ENCODE measurements at places on chromosomes 2 and 18.

GRCh38 chr18:61946449-61946848 lies 53.6 kb upstream of the RNF152 start:
- no peak for DNase-seq

GRCh38 chr2:100624536-100624935 lies 61.7 kb downstream of the PDCL3 start:
- DNase-seq = no peak

DNA sequence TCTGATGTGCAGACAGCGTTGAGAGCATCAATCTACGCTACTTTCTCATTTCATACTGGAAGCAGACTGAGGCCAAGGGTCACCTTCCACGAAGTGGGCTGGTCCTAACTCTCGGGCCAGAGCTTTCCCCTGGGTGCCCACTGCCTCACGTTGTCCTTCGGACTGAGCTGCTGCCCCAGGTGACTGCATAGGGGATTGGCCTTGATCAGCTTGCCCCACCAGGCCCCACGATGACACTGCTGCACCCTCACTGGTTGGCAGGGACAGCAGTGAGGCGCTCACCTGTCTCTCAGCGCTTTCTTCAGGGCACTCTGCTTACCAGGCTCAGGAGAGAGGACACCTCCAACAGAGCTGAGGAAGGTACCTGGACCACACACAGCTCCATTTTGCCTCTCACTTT lies 47.3 kb downstream of the CABLES1 start:
- DNase-seq = no peak

DNA sequence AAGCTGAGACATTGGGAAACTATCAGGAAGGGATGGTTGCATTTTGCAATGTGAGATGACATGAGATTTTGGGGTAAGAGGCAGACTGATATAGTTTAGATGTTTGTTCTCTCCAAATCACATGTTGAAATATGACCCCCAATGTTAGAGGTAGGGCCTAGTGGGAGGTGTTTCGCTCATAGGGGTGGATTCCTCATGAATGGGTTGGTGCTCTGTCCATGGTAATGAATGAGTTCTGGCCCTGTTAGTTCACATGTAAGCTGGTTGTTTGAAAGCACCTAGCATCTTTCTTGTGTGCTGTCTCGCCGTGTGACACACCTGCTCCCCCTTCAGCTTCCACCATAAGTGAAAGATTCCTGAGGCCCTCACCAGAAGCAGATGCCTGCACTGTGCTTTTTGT lies 37.7 kb downstream of the TPRKB start:
- DNase-seq = no peak

GRCh38 chr2:218882866-218883366 lies 2.3 kb downstream of the WNT10A start:
- DNase-seq = no peak

- no peak for DNase-seq
These were observed 47.7 kb upstream of the MAL start for GRCh38 chr2:94977826-94978225.

DNA sequence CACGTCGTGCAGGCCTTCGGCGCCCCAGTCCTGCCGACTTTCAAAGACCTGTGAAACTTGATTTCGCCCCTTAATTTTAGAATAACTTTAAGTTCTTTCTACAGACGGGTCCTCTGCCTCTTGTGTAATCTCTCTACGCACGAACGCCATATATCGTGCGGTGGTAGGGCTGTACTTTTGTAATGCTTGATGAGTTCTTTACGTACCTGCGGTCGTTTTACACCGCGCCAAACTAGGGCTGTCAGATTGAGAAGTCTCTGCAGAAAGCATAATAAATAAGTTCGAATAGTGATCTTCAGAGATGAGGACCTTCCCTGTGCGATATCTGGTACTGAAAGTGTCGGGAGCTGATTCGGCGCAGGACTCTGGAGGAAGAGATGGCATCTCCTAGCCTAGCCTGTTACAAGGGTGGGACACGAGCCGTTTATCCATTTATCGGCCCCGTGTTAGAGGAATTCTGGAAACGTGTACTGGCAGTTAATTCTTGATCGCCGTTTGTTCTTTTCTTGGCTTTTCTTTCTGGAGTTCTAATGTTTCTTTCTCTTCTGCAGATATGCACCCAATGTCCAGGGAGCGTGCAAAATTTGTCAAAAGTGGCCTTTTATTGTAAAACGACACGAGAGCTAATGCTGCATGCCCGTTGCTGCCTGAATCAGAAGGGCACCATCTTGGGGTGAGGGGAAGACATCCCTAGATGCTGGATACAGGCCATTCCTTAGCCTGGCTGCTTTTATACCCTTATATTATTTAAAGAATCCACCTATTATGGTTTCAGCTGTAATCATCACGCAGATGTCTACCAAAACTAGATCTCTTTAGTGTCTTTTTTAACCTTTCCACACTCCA lies 781 bp upstream of the SLC5A6 start:
- DNase-seq = peak; percentile 30

DNA sequence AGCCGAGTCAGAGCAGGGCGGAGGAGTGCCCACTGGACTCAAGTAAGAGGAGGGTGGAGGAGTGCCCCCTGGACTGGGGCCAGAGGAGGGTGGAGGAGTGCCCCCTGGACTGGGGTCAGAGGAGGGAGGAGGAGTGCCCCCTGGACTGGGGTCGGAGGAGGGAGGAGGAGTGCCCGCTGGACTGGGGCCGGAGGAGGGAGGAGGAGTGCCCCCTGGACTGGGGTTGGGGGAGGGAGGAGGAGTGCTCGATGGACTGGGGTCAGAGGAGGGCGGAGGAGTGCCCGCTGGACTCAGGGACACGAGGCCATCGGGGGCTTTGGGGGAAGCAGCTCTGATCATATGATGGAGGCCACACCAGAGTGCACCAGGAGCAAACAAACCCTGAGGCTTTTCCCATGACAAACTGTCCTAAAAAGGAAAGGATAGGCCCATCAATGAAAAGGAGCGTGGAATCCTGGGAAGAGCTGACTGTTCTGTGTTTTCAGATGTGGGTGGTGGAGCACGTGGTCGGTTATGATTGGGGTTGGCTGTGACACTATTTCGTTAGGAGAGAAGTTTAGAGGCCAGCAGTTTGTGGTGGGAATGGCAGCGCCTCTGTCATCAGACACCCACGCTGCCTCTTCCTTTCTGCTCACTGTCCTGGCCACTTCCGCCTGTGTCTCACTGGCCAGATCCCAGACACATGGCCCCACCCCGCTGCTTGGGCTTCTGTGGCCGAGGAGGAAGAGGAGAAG lies 24.5 kb upstream of the HPCAL1 start:
- DNase-seq = peak; percentile 44

GRCh38 chr2:45379399-45380087 lies 231.5 kb downstream of the SRBD1 start:
- no peak for DNase-seq

Data from CD4-positive, alpha-beta T cell (primary cell).